ENCODE measurements at places on chromosomes 13 and 19.

DNA sequence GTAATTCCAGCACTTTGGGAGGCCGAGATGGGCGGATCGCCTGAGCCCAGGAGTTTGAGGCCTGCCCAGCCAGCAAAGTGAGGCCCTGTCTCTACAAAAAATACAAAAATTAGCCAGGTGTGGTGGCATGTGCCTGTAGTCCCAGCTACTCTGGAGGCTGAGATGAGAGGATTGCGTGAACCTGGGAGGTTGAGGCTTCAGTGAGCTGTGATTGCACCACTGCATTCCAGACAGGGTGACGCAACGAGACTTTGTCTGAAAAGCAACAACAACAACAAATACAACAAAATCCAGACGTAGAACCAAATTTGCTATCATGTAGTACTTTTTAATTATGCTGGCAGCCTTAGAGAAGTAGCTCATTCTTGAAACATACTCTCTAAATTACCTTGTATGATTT, 277.1 kb downstream of the KLF5 start:
- no peak for DNase-seq

GRCh38 chr19:1266916-1267476, 2.1 kb upstream of the CIRBP start:
- no peak for DNase-seq

- no peak for DNase-seq
Observed at GRCh38 chr13:24648983-24649687, 31.1 kb upstream of the ATP12A start.

DNA sequence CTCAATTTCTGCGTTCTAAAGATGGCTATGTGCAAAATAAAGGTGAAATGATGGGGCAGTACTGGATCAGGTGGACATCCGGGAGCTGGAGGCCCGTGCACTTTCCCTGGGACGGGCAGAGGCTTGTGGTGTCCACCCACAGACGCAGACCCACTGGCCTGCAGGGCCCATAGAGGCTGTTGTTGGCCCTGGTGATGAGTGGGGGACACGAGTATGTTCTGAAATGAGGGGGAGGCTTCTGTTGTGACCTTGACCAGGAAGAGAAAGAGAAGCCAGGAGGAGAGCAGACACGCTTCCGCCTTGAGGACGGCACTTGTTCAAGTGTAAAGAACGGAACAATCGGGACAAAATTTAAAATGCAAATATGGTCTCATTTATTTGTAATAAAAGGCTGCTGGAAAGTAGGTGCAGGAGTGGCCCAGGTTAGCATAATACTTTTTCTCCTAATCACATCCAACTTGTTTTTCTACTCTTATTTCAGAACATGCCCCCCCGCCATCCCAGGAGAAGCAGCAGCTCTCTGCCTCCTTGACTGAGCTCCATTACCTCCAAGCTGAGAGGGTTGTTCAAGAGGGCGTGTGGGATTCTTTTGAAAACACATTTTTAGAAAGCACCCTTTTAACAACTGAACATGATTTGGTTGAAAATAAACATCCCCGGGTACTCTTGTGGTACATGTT, 27.1 kb downstream of the ATP11A start:
- DNase-seq: no peak

DNA sequence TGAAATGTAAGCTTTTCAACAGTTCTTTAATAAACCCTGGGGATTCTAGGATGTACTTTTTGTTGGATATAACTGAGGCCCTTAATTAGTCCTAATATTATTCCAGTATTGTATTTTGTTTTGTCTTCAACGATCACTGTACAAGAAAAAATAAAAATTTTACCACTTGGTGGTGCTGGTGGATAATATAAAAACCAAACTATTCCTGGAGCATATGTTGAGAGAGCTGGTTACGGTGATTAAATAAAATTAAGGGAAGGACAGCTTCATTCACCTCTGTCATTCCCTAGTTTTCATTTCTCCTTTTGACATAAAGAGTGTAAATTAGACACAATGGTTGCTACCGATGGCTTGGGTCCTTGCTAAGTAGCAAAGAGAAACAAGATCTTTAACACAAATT, 598.6 kb upstream of the PCDH20 start:
- no peak for DNase-seq

- no peak for DNase-seq
Observed at GRCh38 chr13:109074853-109075252, 445.4 kb downstream of the MYO16 start.

DNA sequence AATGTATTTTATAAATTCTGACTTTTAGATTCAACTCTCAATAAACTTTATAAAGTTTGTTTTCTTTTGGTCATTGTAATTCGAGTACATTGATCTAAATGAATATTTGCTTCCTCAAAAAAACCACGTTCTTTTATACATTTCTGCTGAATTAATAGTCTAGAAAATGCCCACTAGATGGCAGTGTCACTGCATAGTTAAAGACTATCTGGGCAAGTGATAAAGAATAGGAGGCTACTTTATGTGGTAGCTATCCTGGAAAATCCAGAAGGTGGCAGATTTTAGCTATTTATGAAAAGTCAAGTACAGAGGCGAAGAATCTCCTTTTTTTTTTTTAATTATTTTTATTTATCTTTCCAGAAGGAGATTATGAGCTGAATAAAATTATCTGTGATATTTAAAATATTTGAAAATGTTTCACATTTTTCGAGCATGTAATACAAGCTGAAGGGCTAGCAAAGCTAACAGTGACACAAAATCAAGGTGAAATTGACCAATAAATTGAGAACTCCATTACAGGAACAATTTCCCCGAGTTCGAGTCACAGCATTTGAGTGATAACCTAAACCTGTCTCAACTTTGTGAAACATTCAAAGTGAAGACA, 221.8 kb downstream of the OLFM4 start:
- peak; percentile 35 for DNase-seq

DNA sequence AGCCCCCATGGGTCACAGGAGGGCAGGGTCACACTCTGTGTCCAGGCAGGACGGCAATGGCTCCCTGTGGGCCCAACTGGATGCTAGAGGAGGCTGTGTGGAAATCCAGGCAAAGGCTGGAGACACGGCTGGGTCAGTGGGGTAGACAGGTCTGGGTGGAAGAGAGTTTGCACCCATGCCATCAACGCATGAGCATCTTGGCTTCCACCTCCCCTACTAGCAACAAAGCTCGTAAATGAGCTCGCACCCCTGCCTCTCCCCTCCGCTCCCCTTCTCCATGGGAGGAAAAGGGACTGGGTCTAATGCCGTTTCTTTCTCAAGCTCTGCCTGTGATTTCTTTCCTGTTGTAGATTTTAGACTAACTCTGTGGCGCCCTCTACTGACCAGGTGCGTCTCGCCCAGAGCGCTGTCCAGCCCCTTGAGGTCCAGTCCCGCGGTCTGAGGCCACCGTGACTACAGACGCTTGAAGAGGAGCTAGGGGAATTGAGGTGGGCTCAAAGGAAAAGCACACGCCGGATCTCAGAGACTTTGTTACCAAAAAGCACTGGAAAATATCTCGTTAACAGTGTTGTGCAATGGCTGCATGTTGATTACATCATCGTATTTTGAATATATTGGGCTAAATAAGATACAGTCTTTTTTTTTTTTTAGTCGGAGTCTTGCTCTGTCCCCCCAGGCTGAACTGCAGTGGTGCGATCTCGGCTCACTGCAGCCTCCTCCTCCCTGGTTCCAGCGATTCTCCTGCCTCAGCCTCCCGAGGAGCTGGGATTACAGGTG, 50.7 kb upstream of the USP29 start:
- no peak for DNase-seq
